Amygdala (tissue), 56 donors: ENCODE measurements at places on chromosomes 3 and 15.
A peak's percentile ranks its signal among the peaks of the same experiment; 100 is the strongest.

DNA sequence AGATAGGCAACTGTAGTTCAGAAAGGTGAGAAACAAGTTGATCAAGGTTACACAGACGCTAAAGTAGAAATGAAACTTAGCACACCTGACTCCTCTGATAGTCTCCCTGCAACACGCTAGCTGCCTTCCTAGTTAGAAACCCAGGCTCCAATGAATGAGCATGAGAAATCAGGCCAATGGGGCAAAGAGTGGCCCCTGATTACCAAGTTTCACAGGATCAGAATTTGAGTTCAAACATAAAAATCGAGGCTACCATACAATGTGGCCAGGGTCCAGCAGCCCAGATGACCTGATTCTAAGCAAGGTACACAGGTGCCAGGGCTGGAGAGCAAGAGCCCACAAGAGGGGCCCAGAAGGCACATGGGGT, 7.7 kb downstream of the PLD1 start:
- no peak for DNase-seq

- DNase-seq: no peak
Measured at GRCh38 chr3:16364323-16364722, 99.3 kb downstream of the OXNAD1 start.

DNA sequence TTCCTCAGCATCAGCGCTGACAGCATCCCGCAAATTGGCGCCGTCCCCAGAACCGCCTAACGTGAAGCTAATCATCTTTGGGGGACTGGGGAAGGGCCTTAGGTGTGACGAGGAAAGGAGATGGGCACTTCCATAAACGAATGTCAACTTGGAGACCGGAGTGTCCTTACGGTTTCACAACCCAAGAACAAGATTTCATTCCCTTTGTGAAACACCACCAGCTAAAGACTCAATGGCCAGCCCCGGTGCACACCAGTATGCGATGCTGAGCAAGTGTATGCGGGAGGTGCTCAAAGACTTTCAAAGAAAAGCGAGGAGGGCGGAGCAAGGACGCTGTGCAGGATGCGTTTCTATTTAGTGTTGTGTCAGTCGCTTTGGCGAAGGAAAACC, 759 bp upstream of the TTBK2 start:
- DNase-seq: no peak

GRCh38 chr3:14829811-14830210, 11.0 kb downstream of the FGD5 start:
- no peak for DNase-seq

DNA sequence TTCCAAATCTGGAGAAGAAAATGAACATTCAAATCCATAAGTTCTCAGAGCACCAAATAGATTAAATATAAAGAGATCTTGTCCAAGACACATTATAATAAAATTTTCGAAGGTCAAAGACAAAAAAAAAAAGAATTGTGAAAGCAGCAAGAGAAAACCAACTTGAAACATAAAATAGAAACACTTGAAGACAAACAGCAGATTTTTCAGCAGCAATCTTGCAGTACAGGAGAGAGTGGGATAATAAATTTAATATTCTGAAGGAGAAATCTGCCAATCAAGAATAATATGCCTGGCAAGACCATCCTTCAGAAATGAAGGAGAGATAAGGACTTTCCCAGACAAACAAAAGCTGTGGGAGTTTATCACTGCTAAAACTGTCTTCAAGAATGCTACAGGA, 150.5 kb upstream of the COL8A1 start:
- no peak for DNase-seq

DNA sequence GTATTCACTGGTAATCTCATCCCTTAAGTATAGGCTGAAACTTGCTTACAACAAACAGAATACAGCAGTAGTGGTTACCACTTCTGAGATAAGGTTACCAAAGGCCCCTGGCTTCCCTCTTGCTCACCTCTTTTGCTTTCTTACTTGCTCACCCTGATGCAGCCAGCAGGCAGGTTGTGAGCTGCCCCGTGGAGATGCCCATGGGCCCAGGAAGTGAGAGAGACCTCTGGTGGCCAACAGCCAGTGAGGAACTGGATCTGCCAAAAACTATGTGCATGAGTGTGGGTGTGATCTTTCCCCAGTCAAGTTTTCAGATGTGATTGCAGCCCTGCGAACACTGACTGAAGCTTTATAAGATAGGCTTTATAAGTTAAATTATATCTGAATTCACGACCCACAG, 48.7 kb downstream of the NMNAT3 start:
- no peak for DNase-seq

DNA sequence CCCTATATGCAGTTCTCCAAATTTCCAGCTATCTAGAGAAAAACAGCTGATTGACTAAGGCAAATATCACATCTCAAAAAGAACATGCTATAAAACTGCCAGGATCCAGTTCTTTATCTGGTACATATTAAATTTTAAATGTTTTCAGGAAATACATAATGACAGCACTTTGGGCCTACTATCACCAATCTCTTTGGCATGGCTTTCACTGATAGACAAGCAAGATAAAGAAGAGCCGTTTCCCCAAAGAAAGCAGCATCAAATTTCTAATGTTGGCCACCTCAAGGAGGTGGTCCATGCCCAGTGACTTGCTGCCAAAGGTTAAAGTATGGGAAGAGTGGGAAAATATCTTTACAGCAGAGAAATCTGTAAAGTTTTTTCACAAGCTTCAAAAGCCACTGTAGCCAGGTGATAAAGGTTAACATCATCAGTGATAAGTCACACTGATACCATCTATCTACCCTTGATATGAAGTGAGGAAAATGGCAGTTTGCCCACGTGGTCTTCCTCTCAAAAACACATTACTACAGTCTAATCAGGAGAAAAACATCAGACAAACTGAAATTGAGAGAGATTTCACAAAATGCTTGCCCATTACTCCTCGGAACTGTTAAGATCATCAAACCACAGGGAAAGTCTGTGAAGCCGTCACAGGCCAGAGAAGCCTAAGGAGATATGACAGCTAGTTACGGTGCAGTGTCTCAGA, 46.4 kb upstream of the C15orf61 start:
- no peak for DNase-seq

DNA sequence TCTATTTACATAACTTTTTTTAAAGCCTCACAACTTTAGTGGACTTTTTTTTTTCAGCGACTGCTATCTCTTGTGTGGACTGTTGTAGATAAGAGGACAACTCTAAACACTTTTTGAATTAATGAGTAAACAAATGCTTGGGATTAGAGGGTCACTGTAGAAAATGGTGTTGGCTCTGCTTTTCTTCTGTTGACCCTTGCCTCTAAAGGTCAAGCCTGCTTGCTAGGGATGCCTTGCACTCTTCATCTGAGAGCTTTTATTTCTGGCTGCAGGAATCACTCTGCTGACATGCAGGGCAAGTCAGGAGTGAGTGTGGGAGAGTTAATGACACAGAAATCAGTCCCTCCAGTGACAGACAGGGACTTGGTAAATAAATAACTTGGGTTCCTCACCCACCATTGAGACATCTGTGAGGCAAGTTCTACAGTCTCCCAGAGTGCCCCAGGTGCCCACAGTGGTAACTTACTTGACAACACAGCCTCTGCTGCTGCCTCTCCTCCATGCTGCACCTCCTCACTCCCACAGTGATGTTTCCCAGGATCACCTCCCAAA, 390.1 kb downstream of the IL20RB start:
- DNase-seq: no peak

DNA sequence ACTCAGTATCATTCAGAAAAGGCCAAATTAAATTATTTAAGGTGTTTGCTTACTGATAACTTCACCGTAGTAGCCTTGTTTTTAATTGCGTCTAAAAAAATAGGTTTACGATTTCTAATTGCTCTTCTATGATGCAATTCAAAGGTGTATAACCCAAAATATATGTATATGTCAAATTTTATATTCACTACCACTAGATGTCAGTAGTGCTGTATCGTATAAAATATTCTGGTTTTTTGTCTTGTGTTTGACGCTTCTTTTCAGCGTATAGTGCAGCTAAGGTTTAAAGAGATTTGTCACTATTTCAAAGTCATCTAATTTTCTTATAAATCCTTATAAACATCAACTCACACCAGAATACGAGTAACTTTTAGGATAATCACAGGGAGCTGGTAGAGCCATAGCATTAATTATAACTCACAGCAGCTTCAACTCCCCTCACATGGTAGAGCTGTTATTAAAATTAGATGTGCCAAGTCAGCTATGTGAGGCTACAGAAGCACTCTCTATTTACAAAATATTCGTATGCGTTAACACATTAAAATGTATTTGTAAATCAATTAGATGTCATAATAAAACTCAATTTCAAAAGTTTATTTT, 3.5 kb downstream of the PFN2 start:
- no peak for DNase-seq

GRCh38 chr3:100540791-100541334, 48.4 kb downstream of the TMEM45A start:
- DNase-seq: no peak

- no peak for DNase-seq
Measured at GRCh38 chr3:13087320-13087990, 14.2 kb upstream of the IQSEC1 start.

GRCh38 chr15:53670701-53671100, 88.8 kb downstream of the WDR72 start:
- DNase-seq: no peak

GRCh38 chr15:51355096-51355495, 13.6 kb downstream of the GLDN start:
- no peak for DNase-seq

DNA sequence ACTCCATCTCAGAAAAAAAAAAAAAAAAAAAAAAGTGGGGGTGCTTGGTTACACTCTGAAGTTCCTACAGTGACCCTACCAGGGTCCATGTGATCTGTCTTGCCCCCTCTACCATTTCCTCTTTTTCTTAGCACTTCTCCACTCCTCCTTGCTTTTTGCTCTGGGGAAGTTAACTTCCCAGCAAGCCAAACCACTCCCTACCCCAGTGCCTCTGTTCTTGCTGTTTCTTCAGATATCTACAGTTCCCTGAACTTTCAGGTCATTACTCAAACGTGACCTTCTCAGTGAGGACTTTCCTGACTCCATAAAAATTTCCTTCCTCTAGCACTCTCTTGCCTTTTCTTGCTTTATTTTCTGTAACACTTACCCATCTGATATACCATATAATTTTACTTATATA, 61.1 kb upstream of the GCNT3 start:
- no peak for DNase-seq

- no peak for DNase-seq
Measured at GRCh38 chr3:182201456-182202168, 489.9 kb downstream of the SOX2 start.

- DNase-seq: no peak
Measured at GRCh38 chr3:52087731-52088130, 31.4 kb upstream of the DUSP7 start.

DNA sequence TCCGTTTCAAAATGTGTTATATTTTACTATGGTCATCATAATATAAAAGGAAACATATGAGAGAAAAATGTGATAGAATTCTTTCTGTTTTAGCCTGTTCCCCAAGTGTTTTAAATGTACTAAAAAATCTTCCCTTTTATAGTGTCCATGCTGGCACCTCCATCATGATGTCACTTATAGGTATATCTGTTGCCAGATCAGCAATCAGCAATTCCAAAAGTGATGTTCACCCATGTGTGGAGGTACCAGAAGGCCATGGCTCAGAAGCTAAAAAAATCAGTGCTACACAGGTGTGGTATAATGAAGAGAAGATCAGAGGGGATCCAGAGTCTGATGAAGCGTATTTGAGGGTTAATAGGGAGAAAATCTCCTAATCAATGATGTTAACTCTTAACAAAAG, 1.1 kb upstream of the GPR15 start:
- DNase-seq: no peak

DNA sequence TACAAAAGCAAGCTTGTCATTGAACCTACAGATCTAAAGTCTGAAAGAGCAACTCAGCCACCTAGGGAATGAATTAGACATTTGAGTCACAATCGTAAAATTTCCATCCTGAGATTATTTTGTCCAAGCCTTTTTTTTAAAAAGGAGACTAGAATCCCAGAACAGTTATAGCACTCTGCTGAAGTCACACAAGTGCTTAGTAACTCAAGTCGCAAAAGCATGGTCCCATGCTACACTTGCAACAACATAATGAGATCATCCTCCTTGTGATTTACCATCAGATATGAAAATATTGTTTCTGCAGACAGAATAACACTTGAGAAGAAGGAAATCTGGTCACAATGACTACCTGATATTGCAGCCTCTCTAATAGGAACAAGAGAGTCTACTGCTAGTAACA, 106.7 kb downstream of the ZIC4 start:
- no peak for DNase-seq

DNA sequence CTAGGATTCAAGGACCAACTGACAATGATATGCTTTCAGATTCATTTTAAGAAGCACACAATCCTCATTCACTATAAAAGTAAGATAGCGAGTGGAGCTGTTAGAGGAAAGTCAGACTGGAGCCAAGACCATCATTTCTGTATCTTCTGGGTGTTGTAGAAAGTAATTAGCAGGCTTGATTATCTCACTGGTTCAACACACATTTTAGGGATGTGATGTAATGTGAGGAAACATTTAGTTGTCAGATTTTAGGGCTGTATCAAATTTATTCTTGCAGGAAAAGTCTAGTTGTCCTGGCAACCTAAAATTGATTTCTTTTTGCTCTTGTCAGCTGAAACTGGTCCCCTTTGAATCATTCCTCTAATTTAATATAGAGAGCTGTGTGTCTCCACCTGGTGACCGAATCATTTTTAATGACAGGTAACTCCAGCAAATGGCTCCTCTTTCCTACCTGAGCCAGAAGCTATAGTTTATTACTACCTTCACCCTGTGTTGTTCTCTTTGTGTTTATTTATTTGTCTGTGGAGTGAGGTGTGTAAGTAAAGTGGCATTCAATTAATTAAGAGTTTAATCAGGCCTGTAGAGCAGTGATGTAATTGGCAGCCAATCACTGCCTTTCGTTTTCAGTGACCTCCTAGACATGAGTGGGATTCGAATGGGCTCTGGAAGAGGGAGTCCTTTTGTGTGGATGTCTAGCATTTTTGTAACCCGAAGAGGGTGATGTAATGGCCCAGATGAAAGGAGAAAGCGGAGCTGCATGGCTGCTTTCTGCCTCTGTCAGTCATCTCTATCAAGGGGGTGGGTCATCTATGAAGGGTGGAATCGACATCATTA, 125.8 kb downstream of the LPP start:
- no peak for DNase-seq

- no peak for DNase-seq
Measured at GRCh38 chr15:34125945-34126344, 24.1 kb downstream of the PGBD4 start.

DNA sequence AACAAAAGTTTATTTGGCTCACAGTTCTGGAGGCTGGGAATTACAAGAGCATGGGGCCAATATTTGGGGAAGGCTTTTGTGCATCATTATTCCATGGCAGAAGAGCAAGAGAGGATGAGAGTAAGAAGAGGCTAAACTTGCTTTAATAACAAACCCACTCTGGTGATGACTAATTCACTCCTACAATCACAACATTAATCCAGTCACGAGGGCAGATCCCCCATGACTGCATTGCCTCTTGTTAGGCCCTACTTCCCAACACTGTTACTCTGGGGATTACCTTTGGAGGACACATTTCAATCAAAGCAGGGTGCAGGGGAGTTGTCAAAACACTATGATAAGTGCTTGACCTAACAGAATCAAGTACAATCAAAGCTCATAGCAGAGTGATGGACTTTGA, 181.7 kb downstream of the BBX start:
- no peak for DNase-seq

- no peak for DNase-seq
Measured at GRCh38 chr3:34056951-34057390, 258.5 kb downstream of the PDCD6IP start.

GRCh38 chr15:90451053-90451850, 63.2 kb downstream of the IQGAP1 start:
- DNase-seq: no peak

GRCh38 chr3:69088063-69088462, 3.3 kb downstream of the ARL6IP5 start:
- DNase-seq: no peak

GRCh38 chr3:185152410-185153170, at the start of gene C3orf70:
C3orf70 (minus strand) TSS chr3:185153060; CDS start chr3:185152823, 237 bp downstream.
- DNase-seq: peak; percentile 67
